MV-4-11 (cell line): ENCODE measurements at places on chromosomes 4 and X.

- DNase-seq: no peak
Measured at GRCh38 chr4:17717301-17717700, 64.1 kb downstream of the FAM184B start.

- DNase-seq: no peak
Measured at GRCh38 chr4:20196476-20196875, 55.2 kb upstream of the SLIT2 start.

DNA sequence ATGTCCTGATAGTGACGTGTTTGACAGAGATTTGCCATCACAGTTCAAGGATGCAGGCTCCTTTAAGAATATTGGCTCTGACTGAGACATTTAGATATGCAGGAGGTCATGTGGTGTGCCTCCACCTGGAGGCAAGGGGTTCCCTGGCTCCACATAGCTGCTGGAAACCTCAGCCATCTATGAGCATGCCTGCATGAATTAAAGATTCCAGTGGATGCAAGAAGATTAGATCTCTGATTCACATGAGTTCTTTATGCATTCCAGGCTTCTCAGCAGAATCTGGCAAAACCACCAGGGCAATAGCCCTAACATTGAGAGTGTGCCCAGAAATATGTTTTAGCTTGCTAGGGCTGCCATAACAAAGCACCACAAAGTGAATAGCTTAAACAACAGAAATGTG lies 298.5 kb upstream of the AADAT start:
- DNase-seq: no peak

DNA sequence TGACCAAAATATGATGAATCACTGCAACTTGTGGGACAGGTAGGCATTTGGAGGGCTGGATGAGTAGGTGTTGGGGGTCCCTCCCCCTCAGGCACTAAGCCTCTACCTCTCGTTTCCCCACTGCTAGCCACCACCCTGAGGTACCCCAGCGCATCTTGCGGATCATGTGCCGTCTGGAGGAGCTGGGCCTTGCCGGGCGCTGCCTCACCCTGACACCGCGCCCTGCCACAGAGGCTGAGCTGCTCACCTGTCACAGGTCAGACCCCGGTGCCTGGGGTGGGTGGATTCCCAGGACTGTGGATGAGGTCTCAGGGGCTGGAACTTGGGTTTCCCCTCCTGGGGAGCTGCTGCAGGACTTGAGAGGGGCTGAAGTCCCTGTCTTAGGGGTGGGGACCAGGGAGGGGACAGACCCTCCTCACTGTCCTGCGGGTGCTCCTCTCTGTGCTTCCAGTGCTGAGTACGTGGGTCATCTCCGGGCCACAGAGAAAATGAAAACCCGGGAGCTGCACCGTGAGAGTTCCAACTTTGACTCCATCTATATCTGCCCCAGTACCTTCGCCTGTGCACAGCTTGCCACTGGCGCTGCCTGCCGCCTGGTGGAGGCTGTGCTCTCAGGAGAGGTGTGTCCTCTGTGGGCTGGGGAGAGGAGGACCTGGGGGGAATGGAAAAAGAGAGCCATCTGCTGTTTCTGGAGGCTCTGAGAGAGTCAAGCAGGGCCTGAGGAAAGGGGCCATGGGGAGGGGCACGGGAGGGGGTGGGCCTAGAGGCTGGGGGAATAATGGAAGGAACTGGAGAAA lies 10.1 kb upstream of the ERAS start:
- DNase-seq: no peak

- DNase-seq: no peak
Measured at GRCh38 chr4:18291256-18291655, 269.7 kb upstream of the LCORL start.

DNA sequence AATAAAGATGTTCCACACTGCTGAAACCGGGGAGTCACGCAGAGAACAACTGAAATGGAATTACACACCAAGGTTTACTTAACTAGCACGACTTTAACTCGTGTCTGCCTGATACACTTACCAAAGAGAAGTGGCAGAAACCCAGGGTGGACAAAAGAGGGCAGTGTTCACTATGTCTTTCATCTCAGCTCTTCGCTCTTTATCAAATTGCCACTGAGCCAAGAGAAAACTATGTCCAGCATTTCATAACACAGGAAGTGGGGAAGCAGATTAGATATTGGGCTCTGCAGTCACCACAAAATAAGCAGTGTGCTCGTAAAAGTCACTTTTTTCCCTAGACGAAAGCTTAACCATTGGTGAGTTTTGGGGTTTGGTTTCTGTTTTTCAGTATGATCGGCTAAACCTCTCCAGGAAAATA lies 155.7 kb downstream of the CHIC2 start:
- peak; percentile 93 for DNase-seq

DNA sequence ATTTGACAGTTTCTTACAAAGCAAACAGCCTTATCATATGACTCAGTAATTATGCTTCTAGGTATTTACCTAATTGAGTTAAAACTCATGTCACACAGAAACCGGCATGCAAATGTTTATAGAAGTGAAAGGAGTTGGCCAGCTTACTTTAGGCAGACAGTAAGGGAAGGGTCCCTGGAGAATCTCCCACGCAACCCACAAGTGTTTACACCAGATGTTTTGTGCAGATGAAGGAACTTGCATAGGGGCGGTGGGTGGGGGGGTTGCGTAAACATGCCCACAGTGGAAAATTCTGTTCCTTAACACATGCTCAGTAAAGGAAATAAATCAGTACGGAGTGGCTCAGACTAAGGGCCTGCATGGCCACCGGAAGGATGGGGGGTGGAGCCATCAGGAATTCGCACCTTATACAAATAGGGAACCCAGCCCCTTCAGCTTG lies 330.5 kb upstream of the AADAT start:
- peak; percentile 51 for DNase-seq

DNA sequence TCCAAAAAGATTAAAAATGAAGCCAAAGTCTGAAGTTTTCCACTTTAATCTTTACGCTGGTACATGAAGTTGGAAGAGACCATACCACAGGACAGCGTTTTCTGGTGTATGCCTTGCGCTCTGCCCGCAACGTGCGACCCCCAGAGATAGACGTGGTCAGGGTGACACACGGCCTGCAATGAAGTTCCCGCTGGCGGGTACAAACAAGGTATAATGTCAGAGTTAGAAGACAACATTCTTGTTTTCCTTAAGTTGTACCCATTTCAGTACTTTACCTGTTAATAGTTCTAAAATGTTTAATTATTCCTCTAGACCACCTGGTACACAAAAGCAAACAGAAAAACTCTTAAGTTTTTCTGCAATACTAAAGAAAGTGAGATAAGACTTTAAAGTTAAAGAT lies 4.8 kb downstream of the HNRNPDL start:
- no peak for DNase-seq

DNA sequence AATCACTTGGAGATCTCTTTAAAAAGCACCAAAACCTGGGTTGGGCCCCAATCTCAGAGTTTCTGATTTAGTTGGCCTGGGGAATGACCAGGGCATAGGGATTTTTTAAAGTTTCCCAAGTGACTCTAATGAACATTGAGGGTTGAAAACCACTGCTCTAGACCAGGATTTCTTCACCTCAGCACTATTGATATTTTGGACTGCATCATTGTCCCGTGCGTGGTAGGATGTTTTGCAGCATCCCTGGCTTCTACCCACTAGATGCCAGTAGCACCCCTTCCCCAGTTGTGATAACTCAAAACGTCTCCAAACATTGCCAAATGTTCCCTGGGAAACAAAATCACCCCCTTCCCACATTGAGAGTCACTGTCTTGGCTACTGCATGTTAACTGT lies 61.8 kb downstream of the ATXN3L start:
- DNase-seq: no peak

DNA sequence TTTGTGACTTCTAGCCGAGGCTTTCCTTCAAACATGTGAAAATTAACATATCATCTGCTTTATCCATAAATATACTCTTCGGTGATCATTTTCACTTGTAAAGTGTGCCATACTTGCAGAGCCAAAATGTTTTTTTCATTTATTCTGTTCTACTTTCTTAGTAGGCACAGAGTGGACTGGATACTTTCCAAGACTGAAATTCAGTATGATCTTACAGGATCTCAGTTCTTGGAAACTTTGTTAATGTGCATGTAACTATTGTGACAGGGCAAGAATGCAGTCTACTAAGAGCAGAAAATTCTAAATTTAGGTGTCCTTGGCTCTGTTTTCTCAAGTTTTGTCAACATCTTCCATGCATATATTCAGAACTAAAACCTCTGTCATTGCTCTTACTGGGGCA lies 284.9 kb downstream of the TEX13A start:
- no peak for DNase-seq

GRCh38 chr4:119825696-119826095 lies 197.1 kb upstream of the PDE5A start:
- DNase-seq: no peak

- no peak for DNase-seq
Measured at GRCh38 chr4:140672416-140672815, 83.8 kb downstream of the TBC1D9 start.

DNA sequence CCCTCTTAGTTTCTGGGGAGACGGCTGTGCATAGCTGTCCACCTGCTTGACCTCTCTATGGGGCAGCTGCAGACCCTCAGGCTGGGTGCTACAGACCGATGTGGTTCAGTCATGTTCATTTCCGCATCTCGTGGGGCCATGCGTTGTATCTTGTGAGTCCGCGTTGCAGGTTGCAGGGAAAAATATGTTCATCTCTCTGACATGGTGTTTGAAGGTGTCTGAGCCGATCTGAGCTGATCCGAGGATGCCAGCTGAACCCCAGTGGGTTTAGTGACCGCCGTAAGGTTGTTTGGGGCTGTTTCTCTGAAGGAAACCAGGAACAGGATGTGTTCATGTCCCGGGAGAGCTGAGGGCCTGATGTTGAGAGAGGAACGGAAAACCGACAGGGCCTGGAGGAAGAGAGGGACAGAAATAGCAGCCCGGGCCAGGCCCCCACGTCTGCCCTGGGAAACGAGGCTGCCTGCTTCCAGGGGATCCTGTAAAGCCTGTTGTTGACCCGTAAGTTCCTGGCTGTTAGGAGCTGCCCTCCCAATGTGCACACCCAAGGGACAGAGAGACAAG lies 9.8 kb upstream of the P2RY8 start:
- DNase-seq: peak; percentile 19

- no peak for DNase-seq
Measured at GRCh38 chrX:114390251-114390796, 193.6 kb upstream of the HTR2C start.

GRCh38 chr4:3177426-3177825 lies 71.5 kb upstream of the MSANTD1 start:
- no peak for DNase-seq

GRCh38 chr4:150942539-150942938 lies 72.5 kb downstream of the LRBA start:
- DNase-seq: no peak

- DNase-seq: no peak
Measured at GRCh38 chrX:1658071-1658491, 43.2 kb downstream of the ASMT start.

GRCh38 chr4:86376850-86377249 lies 17.0 kb upstream of the MAPK10 start:
- DNase-seq: no peak

- no peak for DNase-seq
Measured at GRCh38 chrX:115689931-115690330, 129.0 kb downstream of the PLS3 start.

DNA sequence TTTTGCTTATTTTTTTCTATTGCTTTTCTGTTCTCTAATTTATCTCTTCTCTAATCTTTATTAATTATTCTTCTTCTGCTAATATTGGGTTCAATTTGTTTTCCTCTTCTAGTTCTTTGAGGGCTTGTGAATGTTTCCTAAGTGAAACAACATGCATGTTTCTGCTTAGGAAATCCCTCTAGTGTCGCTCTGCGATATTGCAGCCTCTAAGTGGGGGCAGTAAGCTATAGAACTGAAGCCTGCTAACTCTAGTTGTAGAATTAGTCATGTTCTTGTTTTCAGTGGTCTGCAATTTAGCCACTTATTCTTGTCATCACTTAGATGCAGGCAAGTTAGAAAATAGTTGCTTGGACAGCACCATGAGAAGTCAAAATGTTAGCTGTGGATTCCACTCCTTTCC lies 222.6 kb downstream of the SPIN4 start:
- DNase-seq: peak; percentile 36

DNA sequence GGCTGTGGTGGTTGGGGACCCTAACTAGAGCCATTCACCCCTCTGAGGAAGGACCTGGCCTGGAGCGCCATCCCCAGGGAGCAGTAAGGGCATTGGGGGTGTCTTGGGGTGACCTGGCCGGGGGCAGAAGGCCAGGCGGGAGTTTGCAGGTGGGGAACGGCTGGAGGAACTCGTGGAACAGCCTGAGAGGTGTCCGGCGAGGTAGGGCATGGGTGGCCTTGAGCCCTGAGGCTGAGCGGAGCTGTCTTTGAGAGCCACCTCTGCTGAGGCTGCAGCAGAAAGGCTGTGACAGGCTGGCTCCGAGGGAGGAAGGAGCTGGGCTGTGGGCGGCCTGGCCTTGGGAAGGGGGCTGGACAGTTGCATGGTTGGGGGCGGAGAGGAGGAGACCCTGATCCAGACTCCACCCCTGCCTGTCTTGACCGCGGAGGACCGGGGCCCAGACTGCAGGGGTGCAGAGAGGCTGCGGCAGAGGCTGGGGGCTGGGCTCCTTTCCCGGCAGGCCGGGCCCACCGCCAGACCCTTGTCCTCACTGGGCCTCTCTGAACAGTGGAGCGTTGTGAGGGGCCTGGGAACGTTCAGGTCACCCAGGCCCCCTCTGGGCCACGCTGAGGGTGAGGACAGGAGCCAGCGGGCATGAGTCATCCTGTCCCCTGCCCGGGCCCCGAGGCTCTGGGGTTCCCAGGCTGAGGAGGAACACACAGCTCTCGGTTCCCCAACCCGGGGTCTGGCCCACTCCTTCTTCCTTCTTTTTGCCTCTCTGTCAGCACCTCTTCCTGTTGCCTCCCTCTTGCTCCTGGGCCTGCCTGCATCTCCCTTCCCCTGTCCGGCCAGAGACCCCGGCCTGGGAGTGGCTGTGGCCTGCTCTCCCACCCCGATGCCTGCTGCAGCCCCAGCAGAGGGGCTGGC lies 8.1 kb downstream of the SH3BP2 start:
- DNase-seq: peak; percentile 94

DNA sequence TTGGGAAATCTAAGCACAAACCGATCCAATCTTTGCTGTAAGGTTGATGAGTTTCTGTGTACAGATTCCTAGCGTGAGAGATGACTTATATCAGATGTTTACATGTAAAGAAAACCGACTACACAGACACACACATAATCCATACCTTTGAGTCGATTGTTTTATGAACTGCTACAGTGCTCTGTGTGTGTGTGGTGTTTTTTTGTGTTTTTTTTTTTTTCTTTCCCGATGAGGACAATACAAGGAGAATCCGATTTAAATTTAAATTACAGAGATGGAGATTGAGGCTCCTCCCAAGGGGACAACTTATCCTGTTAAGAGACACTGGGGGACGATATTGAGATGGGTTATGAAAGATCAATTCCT lies 461 bp upstream of the SLC9A6 start:
- DNase-seq: no peak

DNA sequence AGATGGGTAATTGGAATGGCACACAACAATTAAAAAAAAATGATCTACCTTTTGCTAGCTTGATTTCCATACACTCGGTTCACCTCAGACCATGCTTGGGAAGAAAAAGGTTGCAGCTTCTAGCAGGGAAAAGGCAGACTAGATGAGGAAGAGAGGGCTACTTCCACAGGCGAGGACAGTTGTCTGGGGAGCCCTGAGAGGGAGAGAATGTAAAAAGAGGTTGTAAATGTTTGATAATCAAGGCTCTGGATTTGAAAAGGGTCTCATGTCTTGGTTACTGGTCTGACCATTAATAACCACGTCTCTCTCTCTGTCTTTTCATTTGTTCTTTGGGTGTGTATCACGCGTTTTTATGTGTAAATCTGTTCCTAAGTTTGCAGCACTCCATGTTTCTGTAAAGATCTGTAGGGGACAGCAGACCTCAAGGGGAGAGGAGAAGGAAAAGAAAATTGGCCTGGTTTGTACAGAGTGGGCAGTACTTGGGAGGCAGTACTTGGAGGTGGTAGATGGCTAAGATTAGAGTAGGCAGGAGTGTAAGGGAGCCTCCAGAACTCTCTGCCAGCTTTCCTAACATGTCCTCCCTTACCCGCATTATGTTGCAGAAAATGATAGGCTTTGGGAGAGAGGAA lies 750 bp downstream of the ARMCX5 start:
- DNase-seq: no peak
